ENCODE measurements at places on chromosomes 5 and 9.

DNA sequence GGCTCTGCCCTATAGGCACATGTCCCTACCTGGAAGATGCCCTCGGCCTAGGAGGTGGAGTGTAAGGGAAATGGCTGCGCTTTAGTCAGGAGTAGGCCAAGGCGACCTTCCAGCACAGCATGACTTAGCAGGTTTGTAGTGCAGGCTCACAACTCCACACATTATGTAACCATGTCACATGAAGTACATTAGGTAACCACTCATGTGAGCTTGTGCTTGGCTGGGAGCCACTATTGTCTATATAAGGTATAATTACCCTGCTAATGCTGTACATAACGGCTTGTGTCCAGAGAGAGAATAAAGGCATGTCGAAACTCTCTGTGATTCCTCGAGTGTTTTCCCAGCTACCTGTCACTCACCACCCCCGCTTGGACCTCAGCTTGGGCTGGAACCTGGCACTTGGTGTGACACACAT is 74.9 kb downstream of the CAMK4 start:
- no peak for DNase-seq

GRCh38 chr9:18766989-18767550 is 265.9 kb downstream of the SAXO1 start:
- DNase-seq: no peak

- DNase-seq: no peak
Observed at GRCh38 chr5:82362636-82363035, 84.5 kb upstream of the RPS23 start.

DNA sequence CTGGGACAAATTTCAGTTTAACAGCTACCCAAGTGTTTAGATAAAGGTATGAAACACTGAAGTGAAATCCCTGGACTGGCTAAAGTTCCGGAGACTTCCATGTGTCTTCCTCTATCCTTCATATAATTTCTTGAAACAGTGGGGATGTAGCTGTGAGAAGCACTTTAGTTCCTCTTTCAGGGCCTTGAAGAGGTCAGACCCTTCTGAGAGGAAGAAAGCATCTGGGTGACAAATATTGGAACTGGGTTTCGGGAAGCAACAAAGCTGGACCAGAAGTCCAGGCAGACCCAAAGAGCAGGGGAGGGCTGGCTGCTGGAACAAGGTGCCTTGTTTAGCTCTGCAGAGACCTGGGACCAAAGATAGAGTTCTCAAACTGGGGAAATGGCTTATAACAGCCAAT is 75.4 kb upstream of the ZFAND5 start:
- no peak for DNase-seq

DNA sequence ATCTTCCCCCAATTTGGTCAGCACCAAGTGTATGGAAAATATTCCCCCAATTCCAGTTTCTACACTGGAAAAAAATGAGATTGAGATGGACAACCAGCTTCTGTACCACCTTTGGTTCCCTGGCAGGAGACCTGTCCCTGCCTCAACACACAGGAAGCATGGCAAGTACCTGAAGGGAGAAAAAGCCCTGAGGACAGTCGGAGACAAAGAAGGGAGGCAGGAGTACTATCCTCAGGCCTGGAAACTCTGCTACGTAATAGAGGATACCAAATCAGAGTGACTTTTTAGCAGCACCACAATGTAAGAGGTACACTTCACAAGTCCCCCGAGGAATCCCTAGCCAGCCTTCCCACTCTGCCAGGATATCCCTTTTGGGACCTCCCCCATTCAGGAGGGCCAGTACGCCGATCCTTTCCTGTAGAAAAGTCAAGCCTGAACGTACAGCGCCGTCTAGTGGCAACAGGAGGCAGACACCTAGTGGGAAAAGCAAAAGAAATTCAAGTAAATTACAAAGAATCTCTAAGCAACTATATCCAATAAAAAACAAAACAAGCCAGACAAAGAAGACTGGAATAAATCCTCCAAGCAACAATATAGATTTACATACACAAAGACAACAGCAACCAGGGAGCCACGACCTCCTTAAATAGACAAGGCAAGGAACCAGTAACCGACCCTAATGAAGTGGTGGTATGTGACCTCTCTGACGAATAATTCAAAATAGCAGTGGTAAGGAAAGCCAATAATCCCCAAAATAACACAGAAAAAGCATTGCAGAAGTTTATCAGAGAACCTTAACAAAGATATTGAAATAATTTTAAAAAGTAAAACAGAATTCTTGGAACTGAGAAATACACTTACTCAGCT is 63.3 kb upstream of the SLCO6A1 start:
- DNase-seq: peak; percentile 17

DNA sequence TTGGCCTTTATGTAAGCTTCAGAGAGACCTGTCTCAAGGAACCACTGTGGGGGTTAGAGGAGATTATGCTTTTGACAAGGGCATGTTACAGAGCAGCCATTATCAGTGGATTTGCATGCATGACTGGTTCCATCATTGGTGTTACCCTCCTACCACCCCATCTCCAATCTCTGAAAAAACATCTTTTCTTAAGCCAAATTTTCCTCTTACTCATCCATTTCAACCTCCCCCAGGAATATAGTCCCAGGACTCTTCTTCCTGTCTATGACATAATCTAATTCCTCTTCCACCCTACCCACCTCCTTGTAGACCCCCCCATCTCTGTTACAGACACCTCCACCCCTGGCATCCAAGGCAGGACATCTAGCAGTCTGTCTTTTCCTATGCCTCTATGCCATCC is 33.1 kb upstream of the ADRB2 start:
- no peak for DNase-seq

GRCh38 chr9:76044266-76044819 is 153.9 kb downstream of the PCSK5 start:
- no peak for DNase-seq

- no peak for DNase-seq
Observed at GRCh38 chr9:117887383-117887782, 183.2 kb downstream of the TLR4 start.

DNA sequence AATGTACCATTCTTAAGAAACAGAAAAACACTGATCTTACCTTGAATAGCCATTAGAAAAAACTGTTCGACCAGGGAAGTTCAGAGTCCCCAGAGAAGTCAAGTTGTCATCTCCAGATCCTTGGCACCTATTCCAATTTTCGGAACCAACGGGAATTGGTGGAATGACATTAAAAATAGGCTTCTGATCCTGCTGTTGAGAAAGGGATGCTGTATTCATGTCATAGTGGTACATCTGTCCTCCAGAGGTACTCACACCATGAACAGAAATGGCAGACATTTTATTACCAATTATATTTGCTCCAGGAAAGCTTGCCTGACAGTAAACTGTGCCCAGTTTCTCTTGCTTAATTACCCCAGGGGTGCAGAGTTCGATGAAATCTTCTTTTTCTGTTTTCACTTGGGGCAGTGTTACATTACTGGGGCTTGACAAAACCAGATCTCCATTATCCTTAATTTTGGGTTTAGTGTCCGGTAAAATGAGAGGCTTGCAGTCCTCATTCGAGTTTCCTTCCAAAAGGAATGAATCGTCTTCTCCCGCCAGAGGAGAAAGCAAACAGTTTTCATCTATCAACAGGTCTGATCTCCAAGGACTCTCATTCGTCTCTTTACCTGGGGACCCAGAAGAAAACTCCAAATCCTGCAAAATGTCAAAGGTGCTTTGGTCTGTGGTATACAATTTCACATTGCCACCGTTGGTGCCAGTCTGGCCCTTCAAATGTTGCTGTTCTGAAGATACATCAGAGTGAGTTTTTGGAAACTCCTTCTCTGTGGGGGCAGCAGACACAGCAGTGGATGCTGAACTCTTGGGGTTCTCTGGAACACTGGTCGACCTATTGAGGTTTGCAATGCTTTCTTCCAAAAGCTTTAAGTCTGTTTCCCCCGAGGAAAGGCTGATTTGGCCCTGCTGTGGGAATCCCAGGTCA is 3.6 kb downstream of the NR3C1 start:
- DNase-seq: no peak

DNA sequence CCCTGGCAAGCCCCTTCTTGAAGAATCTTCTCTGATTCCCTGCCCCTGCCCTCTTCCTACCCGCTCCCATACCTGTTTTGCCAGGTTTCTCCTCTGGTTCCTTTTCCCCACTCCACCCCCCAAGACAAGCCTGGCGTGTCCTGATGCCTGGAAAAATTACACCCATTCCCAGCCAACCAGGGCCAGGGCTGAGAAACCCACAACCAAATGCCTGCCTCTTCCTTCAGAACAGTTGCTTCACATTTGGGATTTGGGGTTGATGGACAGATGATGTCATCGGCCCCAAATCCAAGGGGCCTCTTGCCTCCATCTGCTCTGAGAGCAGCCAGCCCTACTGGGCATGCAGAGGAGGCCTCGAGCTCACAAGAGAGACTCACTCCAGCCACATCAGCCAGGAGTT is 8.8 kb upstream of the NEK6 start:
- DNase-seq: no peak

GRCh38 chr5:82387001-82387818 is 109.1 kb upstream of the RPS23 start:
- DNase-seq: no peak

- DNase-seq: no peak
Observed at GRCh38 chr5:82534986-82535385, 256.8 kb upstream of the RPS23 start.

GRCh38 chr9:111258209-111258874 is 71.7 kb downstream of the OR2K2 start:
- no peak for DNase-seq

- DNase-seq: no peak
Observed at GRCh38 chr5:102611312-102611711, 112.5 kb upstream of the SLCO6A1 start.

DNA sequence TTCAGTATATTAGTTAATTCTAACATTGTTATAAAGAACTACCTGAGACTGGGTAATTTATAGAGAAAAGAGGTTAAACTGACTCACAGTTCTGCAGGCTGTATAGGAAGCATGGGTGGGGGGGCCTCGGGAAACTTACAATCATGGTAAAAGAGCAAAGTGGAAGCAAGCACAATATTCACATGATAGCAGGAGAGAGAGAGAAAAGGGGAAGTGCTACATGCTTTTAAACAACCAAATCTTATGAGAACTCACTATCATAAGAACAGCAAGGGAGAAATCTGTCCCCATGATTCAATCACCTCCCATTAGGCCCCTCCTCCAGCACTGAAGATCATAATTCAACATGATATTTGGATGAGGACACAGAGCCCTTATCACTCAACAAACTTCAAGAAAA is 324.9 kb downstream of the ZNF608 start:
- no peak for DNase-seq

GRCh38 chr9:76646249-76646648 is 118.0 kb upstream of the PCA3 start:
- DNase-seq: no peak

- no peak for DNase-seq
Observed at GRCh38 chr5:154476354-154477205, 1.4 kb downstream of the HAND1 start.

GRCh38 chr9:109806506-109807115 is 26.6 kb downstream of the PALM2AKAP2 start:
- DNase-seq: no peak

GRCh38 chr9:130484362-130485072 is 39.8 kb downstream of the ASS1 start:
- no peak for DNase-seq

DNA sequence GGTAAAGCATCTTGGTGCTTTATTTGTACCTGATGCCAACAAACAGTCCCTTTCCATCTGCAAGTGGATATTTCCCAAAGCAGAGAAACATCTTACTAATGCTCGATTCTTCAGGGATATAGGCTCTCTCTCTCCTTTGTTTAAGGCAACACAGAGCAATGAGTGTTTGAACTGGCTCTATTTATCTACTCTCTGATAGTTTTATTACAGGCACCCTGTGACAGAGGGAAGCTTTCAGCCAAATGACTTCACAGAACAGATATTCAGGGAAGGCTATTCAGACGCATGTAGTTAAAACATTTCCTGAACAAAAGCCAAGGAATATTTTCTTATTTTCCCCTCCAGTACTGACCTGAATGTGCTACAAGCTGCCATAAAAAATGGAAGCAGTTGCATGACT is 141.8 kb downstream of the YIPF5 start:
- DNase-seq: no peak

DNA sequence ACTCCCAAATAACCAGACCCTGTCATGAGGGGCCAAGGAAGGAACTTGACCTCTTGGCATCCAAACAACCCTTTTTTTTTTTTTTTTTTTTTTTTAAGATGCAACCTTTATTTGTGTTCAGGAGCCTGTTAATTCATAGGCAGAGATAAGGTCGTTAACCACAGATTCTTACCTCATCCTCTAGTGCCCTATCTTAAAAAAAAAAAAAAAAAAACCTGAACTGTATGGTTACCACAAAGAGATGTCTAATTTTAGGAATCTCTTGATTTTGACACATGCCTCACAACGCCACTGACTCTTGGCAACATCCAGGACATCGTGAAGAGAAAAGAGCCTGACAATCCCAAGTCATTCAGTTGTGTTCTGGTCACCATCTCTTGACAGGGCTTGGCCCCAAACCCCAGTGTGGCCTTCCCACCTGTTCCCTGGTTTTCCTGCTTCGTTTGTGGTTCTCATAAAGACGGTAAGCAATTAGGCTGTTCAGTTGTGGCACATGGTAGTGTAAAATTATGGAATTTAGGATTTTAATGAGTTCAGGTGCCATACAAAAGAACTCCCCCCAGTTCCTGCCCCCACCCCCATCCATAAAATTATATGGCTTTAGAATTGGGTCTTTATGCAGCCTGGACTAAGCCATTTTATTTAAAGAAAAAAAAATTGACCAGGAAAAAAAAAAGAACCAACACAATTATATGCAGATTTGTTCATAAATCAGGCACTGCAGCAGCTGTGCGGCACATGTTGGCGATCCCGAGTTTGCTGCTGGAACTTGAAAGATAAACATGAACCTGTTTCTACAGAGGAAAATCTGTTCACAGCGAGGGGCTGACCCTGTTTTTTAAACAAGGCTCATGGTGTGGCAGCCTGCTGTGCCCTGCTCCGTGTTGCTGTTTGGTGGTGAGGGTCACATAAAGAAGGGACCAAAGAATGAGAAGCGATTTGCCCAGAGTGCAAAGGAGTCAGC is 267.8 kb upstream of the CLINT1 start:
- DNase-seq: no peak

DNA sequence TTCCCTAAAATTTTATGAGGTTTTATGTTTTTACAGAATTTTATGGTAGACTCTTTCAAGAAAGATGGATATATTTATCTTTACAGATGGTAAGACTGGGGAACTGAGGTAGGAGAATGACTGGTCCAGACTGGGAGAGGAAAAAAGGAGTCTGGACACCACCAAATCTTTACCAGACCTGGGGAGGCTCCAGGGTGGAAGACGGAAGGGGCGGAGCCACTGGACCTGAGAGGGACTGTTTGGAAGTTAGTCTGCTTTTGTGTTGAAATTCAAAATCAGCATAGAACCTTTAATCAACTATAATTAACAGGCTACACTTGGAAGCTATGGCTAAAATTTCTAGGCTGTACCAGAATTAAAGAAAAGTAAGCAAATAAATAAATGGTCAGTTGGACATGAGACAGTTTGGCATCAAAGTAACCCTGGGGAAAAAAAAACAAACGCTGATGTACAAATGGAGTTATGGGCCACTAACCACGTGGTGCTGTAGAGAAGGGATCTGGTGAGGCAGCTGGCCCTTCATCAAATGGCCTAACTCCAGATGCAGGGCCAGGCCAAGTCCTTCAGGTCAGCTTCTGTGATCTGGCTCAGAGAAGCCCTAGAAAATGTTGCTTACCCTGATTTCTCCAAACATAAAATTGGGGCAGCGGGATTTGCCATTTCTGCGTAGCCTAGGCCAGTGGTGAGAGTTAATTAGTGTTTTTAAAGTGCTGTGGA is 155.1 kb downstream of the ARSB start:
- DNase-seq: no peak

GRCh38 chr5:147040856-147041255 is 162.3 kb upstream of the PPP2R2B start:
- no peak for DNase-seq

- no peak for DNase-seq
Observed at GRCh38 chr9:33068991-33069390, 7.5 kb downstream of the SMU1 start.

Measured in NCI-H460 (cell line).